ENCODE measurements at places on chromosomes 4 and X.

- DNase-seq, result no peak
Measured at GRCh38 chrX:69388526-69388925, 115.6 kb upstream of the NALF2 start.

GRCh38 chrX:19075754-19076153, 46.5 kb downstream of the ADGRG2 start:
- DNase-seq, result no peak

GRCh38 chr4:43822621-43823020, 626.0 kb downstream of the KCTD8 start:
- DNase-seq, result no peak

- no peak for DNase-seq
Measured at GRCh38 chr4:2365054-2365912, 53.2 kb downstream of the ZFYVE28 start.
